ENCODE measurements at places on chromosomes 13 and 19.

GRCh38 chr13:25103711-25104110 lies 7.8 kb downstream of the PABPC3 start:
- no peak for DNase-seq

DNA sequence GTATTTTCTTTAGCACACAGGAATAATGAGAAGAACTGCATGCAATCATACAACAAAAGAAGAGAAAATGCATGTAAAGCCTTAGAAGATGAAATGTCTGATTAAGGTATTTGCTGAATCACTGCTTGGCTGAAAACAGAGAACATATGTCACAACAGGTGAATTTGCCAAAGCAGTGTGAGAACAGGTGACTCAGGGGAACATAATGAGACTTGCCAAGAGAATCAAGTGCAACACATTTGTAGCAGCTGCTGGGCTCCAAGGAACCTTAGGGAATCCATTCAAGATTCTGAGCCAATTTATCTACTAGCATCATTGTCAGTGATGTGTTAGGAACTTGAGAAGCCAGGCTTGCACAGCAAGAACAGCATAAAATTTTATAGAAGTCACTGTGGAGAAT lies 273.1 kb downstream of the PCDH20 start:
- peak; percentile 20 for DNase-seq

DNA sequence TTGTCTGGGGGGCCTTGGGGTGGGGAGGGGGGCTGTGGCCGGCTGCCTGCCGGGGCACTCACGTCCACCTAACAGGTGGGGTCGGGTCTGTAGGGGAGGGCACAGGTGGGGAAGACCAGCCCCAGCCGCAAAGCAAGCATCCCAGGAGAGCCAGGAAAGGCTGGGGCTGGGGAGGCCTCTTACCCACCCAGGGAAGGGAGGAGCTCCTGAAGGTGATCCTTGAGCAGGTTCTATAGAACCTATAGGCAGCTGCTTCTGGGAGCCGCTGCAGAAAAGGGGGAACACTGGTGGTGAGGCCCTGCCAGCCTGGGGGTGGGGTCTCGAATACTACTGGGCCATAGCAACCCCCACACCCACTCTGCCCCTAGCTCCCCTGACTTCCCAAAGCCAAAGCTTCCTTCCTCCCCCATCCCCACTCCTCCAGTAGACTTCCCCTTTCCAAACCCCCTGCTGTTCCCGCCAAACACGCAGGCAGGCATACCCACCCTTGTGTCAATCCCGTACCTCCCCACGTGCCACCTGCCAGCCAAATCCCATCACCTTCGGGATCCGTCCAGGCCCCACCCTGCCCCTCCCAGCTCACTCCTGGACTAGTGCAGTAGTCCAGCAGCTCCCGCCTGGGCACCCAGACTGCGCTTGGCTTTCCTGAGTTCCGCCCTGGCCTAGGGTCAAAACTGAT lies 5.6 kb downstream of the KLF16 start:
- no peak for DNase-seq

DNA sequence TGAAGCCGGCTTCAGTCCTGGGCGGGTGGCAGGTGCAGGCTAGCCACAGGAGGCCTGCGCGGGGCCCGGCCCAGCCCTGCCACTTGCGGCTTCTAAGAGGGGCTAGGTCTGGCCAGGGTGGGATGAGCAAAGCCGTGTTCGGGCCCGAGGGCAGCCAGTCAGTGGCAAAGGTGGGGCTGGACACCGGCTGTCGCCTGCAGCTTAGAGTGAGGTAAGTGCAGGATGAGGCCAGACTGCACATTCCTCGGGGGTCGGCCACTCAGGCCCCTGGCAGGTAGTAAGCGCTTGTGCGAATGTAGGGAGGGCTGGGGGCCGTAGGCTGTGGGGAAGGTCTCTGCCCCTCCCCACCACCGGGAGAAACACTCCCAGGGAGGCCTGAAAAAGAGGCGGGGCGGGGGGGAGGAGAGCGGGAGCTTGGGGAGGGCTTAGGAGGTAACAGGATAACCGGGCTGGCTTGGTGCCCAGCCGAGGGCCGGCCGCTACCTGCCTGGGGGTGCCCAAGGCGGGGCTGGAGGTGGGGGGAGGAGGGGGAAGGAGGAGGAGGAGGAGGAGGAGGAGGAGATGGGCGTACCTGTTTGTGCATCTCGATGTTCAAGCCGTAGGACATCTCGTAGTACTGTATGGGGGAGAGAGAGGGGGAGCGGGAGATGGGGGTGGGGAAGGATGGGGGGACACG lies 6.4 kb downstream of the TLE5 start:
- no peak for DNase-seq

GRCh38 chr19:4456476-4456842 lies 1.1 kb downstream of the UBXN6 start:
- DNase-seq: peak; percentile 26

DNA sequence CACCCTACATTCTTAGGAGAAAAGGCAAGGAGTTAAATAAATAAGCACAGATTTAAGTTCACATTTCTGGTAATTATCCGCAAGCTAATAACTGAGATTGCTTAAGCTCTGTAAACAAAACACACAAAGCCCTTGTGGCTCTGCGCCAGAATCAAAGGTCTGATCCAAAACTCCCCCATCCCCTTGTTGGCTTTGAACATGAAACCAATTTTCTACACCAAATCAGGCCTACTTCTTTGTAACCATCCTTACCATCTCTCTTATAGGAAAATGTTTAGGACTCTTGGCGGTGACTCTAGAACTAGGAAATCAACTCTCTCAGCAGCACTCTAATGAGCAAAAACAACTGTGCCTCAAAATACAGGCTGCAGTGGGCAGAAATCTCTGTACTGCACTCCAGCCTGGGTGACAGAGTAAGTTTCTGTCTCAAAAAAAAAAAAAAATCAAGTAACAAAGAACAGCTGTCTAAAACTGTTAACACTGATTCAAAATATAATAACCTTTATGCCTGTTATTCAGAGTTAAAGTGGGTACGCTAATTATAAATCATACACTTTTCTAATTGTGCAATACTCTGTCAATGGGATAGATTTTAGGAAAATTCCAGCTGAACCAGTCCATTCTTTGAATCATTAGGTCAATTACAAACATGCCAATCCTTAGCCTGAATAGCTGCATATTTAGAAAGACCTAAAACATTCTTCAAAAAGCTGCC lies 25.8 kb downstream of the ABCC4 start:
- no peak for DNase-seq

GRCh38 chr19:12035220-12036172 lies at the start of gene ZNF433:
ZNF433 (minus strand) TSS chr19:12035679; CDS start chr19:12035539, 140 bp downstream.
- DNase-seq: peak; percentile 83

- DNase-seq: no peak
Observed at GRCh38 chr19:41552558-41552957, 23.4 kb upstream of the CEACAM21 start.

GRCh38 chr13:46871557-46871956 lies 25.3 kb downstream of the HTR2A start:
- DNase-seq: no peak

- DNase-seq: no peak
Observed at GRCh38 chr19:2761876-2762782, 20.9 kb downstream of the SGTA start.

- DNase-seq: no peak
Observed at GRCh38 chr13:73822668-73823592, 311.3 kb downstream of the KLF12 start.

GRCh38 chr13:72113076-72113475 lies 246.1 kb upstream of the DACH1 start:
- no peak for DNase-seq

DNA sequence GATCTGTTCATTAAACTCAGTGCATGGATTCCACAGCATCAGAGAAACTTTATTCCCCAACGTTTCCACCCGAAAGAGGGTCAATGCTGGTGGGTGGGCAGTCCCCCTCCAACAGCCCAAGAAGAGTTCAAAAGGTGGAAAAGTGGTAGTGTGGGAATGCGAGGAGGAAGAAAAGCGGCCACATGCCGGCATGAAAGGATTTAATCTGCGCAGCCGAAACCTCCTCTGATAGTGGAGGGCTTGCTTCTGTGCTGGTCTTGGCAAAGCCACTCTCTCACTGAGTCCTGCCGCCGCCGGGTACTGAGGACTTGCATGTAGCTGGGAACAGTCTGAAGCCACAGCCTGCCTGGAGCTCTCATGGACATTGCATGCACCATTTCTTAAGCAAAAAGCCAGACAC lies 136.2 kb upstream of the ZNF536 start:
- DNase-seq: peak; percentile 61

DNA sequence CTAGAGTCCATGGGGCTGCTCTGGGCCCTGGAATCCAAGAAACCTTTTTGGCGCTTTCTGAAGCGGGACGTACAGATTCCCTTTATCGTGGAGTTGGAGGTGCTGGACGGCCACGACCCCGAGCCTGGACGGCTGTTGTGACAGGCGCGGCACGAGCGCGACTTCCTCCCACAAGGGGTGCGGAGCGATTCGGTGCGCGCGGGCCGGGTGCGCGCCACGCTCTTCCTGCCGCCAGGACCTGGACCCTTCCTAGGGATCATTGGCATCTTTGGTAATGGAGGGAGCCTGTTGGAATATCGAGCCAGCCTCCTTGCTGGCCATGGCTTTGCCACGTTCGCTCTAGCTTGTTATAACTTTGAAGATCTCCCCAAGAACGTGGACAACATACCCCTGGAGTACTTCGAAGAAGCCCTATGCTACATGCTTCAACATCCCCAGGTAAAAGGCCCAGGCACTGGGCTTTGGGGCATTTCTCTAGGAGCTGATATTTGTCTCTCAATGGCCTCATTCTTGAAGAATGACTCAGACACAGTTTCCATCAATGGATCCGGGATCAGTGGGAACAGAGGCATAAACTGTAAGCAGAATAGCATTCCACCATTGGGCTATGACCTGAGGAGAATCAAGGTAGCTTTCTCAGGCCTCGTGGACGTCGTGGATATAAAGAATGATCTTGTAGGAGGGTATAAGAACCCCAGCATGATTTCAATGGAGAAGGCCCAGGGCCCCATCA lies 3.5 kb upstream of the ZFP82 start:
- no peak for DNase-seq

DNA sequence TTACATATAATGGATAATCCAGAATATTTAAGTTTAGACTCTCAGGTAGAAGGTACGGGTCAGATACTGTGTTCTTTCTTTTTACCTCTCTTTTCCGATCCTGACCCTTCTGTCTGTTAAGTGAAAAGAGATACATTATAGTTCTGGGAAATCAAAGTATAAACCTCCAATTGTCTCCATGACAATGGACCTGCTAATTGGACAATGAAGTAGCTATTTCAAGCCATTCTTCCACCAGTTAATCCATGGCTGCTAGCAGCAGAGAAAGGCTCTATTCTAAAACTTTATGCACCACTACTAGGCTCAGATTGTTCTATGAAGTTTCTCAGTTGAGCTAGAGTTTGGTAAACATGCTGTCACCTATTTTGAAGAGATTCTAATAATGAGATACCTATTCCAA lies 8.3 kb upstream of the NBEA start:
- no peak for DNase-seq

DNA sequence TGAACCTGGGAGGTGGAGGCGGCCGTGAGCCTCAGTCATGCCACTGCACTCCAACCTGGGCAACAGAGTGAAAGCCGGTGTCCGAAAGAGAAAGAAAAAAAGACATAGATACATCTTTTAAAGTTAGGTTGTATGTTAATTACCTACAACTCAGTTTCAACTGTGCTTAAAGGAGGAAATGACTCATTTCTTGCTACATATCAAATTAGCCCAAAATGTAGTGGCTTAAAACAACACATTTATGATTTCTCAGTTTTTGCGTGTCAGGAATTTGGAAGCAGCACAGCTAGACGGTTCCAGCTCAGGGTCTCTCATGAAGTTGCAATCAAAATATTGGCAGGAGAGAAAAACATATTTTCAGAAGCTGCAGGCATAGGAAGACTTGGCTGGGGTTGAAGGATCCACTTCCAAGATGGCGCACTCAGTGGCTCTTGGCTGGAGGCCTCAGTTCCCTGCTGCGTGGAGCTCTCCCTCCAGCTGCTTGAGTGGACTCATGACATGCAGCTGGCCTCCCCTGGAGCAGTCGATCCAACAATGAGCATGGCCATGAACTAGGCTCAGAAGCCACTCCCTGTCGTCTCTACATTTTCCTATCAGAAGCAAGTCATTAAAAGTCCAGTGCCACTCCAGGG lies 7.1 kb downstream of the LDLR start:
- DNase-seq: no peak

DNA sequence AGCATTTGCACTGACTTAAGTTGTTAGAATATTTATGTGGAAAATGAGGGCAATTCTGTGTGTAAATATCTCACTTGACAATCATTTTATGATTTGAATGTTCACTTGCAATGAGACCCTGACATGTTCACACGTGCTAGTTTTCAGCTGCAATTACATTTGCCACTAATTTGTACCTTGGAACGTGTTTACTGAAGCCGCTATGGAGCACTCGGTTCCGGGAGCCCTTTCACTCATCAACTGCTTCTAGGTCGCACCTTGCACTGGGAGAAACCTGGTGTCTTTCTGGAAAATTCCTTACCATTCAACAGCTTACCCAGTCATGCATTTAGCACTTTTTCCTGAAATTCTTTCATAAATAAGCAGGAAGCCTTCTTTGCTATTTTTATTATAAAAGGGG lies 229.6 kb downstream of the ZIC5 start:
- DNase-seq: no peak

DNA sequence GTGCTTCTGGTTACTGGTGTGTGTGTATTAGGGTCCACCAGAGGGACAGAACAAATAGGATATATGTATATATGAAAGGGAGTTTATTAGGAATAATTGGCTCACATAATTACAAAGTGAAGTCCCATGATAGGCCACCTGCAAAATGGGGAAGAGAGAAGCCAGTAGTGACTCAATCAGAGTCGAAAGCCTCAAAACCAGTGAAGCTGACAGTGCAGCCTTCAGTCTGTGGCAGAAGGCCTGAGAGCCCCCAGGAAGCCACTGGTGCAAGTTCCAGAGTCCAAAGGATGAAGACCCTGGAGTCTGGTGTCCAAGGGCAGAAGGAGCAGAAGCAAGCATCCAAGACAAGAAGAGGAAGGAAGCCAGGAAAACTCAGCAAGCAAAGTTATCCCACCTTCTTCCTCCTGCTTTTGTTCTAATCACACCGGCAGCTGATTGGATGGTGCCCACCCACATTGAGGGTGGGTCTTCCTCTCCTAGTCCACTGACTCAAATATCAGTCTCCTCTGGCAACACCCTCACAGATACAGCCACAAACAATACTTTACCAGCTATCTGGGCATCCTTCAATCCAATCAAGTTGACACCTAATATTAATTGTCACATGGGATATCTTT lies 21.7 kb upstream of the SCEL start:
- no peak for DNase-seq

DNA sequence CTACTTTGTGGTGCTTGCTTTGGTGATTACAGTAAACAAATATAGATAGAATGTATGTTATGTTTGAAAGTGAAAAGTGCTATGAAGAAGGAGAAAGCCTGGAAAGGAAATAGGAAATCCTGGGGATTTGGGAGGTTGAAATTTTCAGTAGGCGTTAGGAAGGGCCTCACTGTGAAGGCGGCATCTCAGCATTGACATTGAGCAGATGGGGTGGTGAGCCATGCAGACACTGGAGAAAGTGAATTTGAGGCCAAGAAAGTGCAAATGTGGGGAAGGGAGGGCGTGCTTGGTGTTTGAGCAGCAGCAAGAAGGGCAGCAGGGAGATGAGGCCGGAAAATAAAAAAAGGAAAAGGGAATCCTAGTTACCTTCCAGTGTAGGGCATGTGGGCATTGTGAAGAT lies 20.3 kb downstream of the SOX21 start:
- no peak for DNase-seq
